ENCODE measurements at places on chromosomes 4 and X. TPM values are rescaled to one million over a fixed set of nuclear protein-coding genes. Genes with fewer than 3 reads are reported as not detected.

Gene MAGEC2
- not detected for total RNA-seq

Gene HTN3
- not detected for total RNA-seq

Gene WDR17
- total RNA-seq = 0.41 TPM

Gene TRAPPC11
- total RNA-seq = 32.8 TPM

Gene PDZD4
- total RNA-seq = 0.09 TPM

GRCh38 chrX:31837445-31838049 is 765.7 kb upstream of the FTHL17 start:
- no peaks in the 10 kb centered on the region for H3K36me3 ChIP-seq
- H3K27me3 ChIP-seq = no peaks in the 10 kb centered on the region
- no peak for DNase-seq
- no peak overlapping the region for H3K4me3 ChIP-seq
- no peak overlapping the region for H3K27ac ChIP-seq

- no peak overlapping the region for H3K4me3 ChIP-seq
- no peaks in the 10 kb centered on the region for H3K36me3 ChIP-seq
- no peaks in the 10 kb centered on the region for H3K27me3 ChIP-seq
Observed at GRCh38 chr4:121408-122084, 2.8 kb upstream of the ZNF718 start.

DNA sequence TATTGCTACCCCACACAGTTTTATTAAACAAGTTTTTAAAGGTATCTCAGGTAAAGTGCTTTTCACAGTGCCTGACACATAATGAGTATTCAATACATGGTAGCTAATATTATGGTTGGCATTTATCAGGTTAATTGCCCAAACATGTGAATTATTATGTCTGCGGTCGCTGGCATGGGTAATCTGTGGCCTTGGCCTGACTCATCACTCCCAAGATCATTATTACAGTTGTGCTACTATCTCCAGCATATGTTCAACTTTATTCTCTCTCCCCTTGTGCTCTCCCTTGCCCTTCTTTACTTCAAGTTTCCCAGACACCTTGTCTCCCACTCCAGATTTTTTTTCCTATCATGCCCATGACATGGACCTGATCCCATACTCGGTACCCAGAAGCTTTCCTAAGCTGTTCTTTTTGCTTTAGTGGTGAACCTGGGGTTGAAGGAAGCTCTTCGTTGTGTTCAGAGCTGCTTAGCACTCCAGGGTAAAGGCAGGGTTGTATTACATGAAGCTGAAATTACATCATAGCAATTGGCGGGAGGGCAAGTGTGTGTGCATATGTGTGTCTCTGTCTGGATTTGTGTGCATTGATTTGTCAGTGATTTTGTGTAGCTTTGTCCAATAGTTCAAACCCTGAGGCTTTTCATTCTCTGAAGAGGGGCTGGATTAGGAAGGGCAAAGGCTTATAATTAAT is 176.5 kb upstream of the NRK start:
- H3K27me3 ChIP-seq = no peaks in the 10 kb centered on the region
- no peaks in the 10 kb centered on the region for H3K36me3 ChIP-seq
- no peak overlapping the region for H3K27ac ChIP-seq

DNA sequence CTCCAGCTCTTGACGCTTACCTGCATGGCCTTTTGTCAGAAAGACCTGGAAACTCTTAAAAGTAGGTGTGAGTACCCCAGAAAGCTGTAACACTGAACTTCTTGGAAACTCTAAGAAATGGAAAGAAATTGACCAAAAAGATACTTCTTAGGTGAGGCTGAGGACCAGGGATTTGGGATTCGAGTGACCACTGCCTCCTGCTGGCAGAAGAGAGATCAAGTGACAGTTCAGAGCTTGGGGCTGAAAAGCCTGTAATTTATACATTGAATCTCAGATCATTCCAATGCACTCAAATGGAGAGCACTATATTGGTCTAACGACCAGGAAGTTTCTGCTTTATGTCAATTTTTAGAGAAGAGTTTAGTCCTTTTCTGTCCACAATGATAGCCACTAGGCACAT is 204.6 kb downstream of the PDGFRA start:
- peaks cover 3% of the 10 kb centered on the region for H3K27me3 ChIP-seq
- H3K27ac ChIP-seq = no peak overlapping the region
- no peaks in the 10 kb centered on the region for H3K4me1 ChIP-seq
- no peak for DNase-seq
- no peaks in the 10 kb centered on the region for H3K36me3 ChIP-seq
- H3K4me3 ChIP-seq = no peak overlapping the region

DNA sequence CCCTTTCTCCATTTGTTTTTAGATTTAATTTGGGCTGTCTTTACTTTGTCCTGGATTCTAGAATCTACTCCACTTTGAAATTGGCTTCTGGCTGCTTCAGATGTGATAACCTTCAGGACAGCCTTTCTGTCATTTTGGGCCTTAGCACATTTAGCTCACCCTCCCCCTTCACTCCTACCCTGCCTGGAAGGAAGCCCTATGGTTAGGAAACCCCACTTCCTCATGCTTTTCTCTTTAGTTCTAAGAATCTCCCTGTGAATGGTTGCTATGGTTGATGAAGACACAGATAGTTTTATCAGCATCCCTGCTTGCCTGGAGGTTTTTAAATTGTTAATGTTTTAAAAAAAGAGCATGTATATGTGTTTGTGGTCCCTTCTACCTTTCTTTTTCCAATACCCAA is 100.7 kb upstream of the PTPN13 start:
- no peak for DNase-seq
- no peak overlapping the region for H3K27ac ChIP-seq
- no peaks in the 10 kb centered on the region for H3K36me3 ChIP-seq
- peaks cover 5% of the 10 kb centered on the region for H3K4me1 ChIP-seq
- no peak overlapping the region for H3K4me3 ChIP-seq
- H3K27me3 ChIP-seq = no peaks in the 10 kb centered on the region

GRCh38 chr4:53119680-53120079 is 246.2 kb downstream of the SCFD2 start:
- H3K4me1 ChIP-seq = peaks cover 32% of the 10 kb centered on the region
- peak; percentile 63 for DNase-seq
- H3K27me3 ChIP-seq = no peaks in the 10 kb centered on the region
- peak overlapping the region; percentile 67 for H3K27ac ChIP-seq
- no peaks in the 10 kb centered on the region for H3K36me3 ChIP-seq

GRCh38 chr4:73964862-73965611 is 16.8 kb downstream of the PF4 start:
- H3K36me3 ChIP-seq = no peaks in the 10 kb centered on the region
- no peak for DNase-seq
- no peak overlapping the region for H3K4me3 ChIP-seq
- no peaks in the 10 kb centered on the region for H3K27me3 ChIP-seq
- no peaks in the 10 kb centered on the region for H3K4me1 ChIP-seq

- H3K27me3 ChIP-seq = no peaks in the 10 kb centered on the region
- no peak overlapping the region for H3K27ac ChIP-seq
- no peak for DNase-seq
- H3K4me1 ChIP-seq = no peaks in the 10 kb centered on the region
- no peak overlapping the region for H3K4me3 ChIP-seq
- no peaks in the 10 kb centered on the region for H3K36me3 ChIP-seq
Observed at GRCh38 chr4:100913685-100914084, 395.9 kb upstream of the EMCN start.

GRCh38 chrX:103845165-103845653 is 13.2 kb upstream of the RAB9B start:
- H3K4me1 ChIP-seq = no peaks in the 10 kb centered on the region
- no peak overlapping the region for H3K27ac ChIP-seq
- H3K36me3 ChIP-seq = no peaks in the 10 kb centered on the region
- DNase-seq = peak; percentile 36
- H3K27me3 ChIP-seq = no peaks in the 10 kb centered on the region
- H3K4me3 ChIP-seq = no peak overlapping the region

GRCh38 chr4:167715176-167715575 is 377.2 kb upstream of the ANXA10 start:
- no peaks in the 10 kb centered on the region for H3K36me3 ChIP-seq
- H3K27ac ChIP-seq = no peak overlapping the region
- H3K4me1 ChIP-seq = no peaks in the 10 kb centered on the region
- H3K4me3 ChIP-seq = no peak overlapping the region
- H3K27me3 ChIP-seq = no peaks in the 10 kb centered on the region
- no peak for DNase-seq

DNA sequence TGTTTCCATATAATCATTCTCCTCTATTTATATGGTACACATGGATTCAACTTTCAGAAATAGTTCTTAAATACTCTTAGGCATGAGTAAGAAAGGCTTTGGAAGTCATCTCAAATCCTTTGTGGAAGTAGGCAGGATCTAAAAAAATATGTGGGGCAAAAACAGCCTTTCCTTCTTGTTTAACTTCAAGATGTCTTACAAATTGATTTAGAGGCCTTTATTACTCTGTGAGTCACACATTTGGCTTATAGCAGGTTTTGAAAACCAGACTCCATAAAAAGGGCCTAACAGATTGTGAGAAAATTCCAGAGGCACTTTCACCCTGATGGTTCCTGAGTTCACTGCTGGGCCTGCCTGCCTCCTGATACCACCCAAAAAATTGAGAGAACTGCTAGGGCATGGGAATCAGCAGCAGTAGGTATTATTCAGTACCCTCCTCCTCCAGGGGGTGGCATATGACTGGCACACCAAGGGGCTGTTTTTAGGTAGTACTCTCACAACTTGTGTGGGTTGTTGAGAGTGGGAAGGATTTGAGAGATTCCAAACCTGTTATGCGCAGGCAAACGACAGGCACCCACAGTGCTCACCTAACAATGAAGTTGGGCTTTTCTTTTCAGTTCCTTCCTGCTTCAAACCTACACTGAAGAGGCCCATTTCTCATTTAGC is 162.7 kb upstream of the MBNL3 start:
- H3K27ac ChIP-seq = no peak overlapping the region
- DNase-seq = no peak
- no peaks in the 10 kb centered on the region for H3K4me1 ChIP-seq
- no peak overlapping the region for H3K4me3 ChIP-seq

- DNase-seq = no peak
- no peak overlapping the region for H3K4me3 ChIP-seq
- no peaks in the 10 kb centered on the region for H3K27me3 ChIP-seq
- H3K36me3 ChIP-seq = no peaks in the 10 kb centered on the region
- H3K4me1 ChIP-seq = peaks cover under 1% of the 10 kb centered on the region
- no peak overlapping the region for H3K27ac ChIP-seq
Observed at GRCh38 chr4:98694076-98694475, 35.7 kb upstream of the TSPAN5 start.

DNA sequence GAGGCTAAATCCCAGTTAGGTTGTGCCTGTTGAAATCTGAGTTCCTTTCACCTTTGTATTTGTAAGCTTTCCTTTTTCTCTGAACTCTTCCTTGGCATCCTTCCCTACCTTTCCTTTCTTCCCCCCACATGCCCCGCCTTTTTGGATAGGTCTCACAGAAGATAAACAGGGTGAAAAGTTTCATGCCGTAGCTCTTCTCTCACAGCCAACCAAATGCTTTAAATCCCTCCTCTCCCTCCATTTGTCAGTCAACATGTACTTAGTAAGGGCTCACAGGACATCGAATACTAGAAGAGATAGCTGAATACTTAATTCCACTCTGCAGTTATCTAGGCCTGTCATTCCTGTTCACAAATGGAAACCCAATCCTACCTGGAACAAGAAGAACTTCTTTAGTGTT is 107.1 kb upstream of the BMPR1B start:
- H3K27ac ChIP-seq = no peak overlapping the region
- H3K4me3 ChIP-seq = no peak overlapping the region
- H3K27me3 ChIP-seq = no peaks in the 10 kb centered on the region
- DNase-seq = no peak
- H3K4me1 ChIP-seq = 0 out of 2 replicates have a peak, but pooled peaks cover 18% of the 10 kb centered on the region

DNA sequence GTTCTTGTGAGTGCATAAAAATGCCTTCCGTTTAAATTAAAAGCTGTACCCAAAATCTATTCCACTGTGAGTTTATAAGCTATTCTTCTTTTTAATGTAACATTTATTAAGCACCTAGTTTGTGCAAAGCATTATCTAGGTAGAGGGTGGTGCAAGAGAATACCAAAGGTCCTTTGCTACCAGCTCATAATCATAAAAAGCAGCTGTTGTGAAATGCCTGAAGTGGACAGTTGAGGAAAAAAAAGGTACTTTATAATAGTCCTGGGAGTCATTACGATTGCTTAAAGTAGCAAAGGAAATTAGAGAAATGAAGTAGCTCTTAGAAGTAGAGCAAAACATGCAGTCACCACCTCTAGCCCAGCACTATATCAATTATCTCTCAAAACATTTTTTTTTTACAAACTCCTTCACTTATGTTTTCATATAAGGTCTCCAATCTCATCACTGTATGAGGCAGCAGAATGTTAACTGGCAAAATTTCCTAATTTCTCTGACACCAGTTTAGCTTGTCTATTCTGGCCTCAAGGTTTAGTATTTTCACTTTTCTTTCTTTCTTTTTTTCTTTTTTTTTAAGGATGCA is 2.1 kb downstream of the MBNL3 start:
- DNase-seq = no peak
- H3K36me3 ChIP-seq = no peaks in the 10 kb centered on the region
- peaks cover 11% of the 10 kb centered on the region for H3K4me1 ChIP-seq
- H3K27ac ChIP-seq = no peak overlapping the region
- H3K27me3 ChIP-seq = peaks cover 46% of the 10 kb centered on the region

- no peak overlapping the region for H3K27ac ChIP-seq
- no peaks in the 10 kb centered on the region for H3K36me3 ChIP-seq
- no peak overlapping the region for H3K4me3 ChIP-seq
- H3K4me1 ChIP-seq = no peaks in the 10 kb centered on the region
- DNase-seq = no peak
Observed at GRCh38 chrX:46244451-46244850, 300.8 kb downstream of the ZNF674 start.

DNA sequence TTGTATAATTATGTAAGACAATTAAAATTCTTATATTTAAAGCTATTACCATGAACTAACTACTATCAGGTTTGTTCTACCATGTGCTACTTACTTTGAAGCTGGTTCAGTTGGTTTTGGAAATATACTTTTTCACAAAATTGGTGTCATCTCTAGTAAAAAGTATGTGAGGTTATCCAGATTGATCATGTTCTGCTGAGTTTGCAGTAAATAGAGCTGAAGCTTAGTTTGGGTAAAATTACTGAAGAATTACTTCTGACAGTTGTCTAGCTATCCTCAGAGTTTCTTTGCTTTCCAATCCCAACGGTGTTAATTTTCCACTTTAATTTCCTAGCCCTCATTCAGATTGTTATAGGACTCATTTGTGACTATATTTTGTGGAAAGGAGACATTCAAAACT is 184.2 kb downstream of the FAT4 start:
- no peak overlapping the region for H3K4me3 ChIP-seq
- H3K4me1 ChIP-seq = no peaks in the 10 kb centered on the region
- no peak for DNase-seq

DNA sequence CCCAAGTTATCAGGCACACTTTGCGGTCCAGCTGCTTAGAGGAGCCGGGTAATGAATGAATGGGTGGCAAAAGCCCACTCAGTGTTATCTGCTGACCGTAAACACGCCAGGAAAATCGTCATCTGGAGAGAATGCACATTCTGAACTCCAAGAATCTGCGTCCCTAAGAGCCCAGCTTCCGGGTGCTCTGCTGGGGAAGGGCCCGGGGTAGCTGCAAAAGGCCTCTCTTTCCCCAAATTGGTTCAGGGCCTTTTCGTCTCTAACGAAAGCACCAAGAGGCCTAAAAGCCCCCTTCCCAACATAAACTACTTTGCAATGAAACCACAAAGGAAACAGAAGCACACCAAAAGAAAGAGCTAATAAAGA is 1.6 kb upstream of the SFRP2 start:
- no peaks in the 10 kb centered on the region for H3K4me1 ChIP-seq
- DNase-seq = no peak

GRCh38 chrX:71464968-71465367 is 67.9 kb upstream of the OGT start:
- no peaks in the 10 kb centered on the region for H3K4me1 ChIP-seq
- H3K27ac ChIP-seq = no peak overlapping the region
- DNase-seq = no peak
- H3K27me3 ChIP-seq = no peaks in the 10 kb centered on the region

All from SJSA1 (cell line).